ENCODE measurements at places on chromosomes 4 and X. TPM values are rescaled to one million over a fixed set of nuclear protein-coding genes. Genes with fewer than 3 reads are reported as not detected.

GRCh38 chr4:122624205-122624604 is 3.3 kb upstream of the IL21 start:
- no peak for DNase-seq

Gene IL13RA2
- not detected for total RNA-seq

GRCh38 chrX:101744085-101744484 is 84.4 kb upstream of the ARMCX2 start:
- DNase-seq: no peak

Gene AREG
- total RNA-seq: 1.9 TPM

Gene SMR3B
- not detected for total RNA-seq

- DNase-seq: no peak
Measured at GRCh38 chrX:38154340-38154739, 66.3 kb downstream of the SRPX start.
